ENCODE measurements at places on chromosomes 2 and 18.

- DNase-seq, result peak; percentile 2
These were observed 24.7 kb downstream of the PAPOLG start for GRCh38 chr2:60780721-60781120.

DNA sequence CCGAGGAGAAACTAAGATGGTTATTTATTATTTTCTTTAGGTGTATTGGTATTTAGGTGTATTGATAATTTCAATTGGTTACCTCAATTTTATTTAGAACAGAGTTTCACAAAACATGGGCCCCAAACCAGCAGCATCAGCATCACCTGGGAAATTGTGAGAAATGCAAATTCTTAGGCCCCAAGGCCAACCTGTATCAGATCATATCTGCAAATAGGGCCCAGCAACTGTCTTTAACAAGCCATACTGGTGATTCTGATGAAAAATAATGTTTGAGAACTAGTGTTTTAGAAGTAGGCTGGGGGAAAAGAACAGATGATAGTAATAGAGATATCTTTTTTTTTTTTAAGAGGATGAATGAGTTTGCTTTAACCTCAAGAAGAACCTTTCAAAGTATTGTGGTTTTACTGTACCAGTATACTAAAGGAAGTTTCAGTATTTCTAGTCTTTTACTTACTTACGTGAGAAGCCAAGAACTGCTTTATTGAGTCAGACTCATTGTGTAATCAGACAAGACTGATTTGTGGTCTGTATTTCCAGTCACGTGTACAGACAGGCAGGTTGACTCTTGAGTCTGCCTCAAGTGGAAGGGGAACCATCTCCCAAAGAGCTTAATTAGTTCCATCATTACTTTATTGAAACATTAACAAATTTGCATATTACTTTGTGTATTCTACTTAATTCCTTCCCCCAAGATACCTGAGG lies 60.4 kb upstream of the GAREM1 start:
- peak; percentile 78 for DNase-seq

DNA sequence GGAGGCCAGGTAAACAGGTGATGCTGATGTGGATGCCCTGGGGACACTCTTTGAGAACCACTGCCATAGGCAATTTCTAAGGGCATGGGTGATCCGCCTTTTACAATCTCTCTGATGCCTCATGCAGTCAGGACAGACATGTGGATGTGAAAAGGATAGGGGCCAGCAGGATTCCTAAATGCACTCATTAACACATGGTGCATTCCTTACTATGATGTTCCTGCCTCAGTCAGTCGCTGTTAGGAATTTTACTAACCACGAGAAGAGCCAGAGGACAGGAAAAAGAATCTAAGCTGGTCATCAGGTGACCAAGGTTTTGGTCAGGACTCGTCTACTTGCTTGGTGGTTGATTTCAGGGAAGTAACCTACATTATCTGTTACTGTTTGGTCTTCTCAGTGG lies 191.0 kb downstream of the ARL4C start:
- no peak for DNase-seq

DNA sequence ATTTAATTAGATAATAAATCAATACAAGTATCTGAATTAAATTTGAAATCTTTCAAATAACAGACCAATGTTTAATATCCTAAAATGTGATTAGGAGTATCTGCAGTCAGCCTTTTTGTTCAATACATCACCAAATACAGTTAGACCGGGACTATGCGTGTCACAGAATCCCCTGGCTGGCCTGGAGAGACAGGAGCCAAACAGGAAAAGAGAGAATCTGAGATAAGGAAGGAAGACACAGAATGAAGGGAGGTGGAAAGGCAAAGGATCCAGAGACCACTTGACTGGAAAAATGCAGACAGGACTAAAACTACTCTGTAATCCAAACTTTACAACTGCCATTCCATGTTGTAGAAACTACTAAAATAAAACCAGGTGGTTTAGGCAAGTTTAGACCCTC lies 66.3 kb downstream of the SIGLEC15 start:
- DNase-seq, result no peak

- peak; percentile 59 for DNase-seq
These were observed 90.1 kb downstream of the DPP4 start for GRCh38 chr2:161983866-161984265.

DNA sequence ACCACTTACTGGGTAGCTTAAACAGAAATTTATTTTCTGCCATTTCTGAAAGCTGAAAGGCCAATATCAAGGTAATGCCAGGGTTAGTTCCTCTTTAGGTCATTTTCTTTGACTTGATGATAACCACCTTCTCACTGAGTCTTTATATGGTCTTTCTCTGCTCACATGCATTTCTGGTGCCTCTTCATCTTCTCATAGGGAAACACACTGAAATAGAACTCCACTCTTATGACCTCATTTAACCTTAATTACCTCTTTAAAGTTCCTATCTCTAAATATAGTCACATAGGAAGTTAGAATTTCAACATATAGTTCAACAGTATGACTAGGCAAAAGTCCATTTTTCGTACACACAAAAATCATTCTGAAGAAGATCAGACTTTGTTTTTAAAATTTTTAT lies 616.8 kb upstream of the VRK2 start:
- DNase-seq, result no peak

GRCh38 chr2:127715778-127716449 lies 14.6 kb downstream of the SFT2D3 start:
- no peak for DNase-seq

DNA sequence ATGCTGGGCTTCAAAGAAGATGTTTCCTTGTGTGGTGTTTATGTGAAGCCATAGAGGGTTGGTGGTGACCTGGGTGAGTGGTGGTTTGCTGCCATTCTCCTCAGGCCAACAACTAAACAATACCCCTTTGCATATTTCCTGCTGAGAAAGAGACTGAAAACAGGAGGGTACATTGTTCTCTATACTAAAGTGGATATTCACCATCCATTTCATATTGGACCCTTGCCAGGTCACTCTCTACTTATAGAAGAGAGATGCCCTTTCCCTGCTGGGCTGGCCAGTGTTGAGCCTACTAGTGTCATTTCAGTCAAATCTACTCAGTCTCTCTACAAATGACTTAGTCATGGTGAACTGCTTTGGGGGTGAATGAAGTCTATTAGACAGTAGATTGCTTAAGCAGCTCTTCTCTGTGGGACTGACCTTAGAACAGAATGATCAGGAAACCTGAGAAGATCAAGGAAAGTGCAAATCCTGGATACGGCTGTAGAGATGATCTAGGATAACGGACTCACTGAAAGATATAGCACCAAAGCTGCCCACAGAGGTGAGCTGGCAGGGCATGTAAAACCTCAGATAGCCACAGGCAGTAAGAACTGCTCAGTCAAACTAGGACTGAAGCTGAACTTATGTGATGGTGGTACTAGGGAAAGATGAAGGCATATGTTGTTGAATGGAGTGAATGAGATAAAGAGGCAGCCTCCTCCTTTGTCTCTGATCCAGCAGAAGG lies 154.9 kb downstream of the MYO3B start:
- DNase-seq, result no peak

- no peak for DNase-seq
These were observed 165.4 kb downstream of the RBM43 start for GRCh38 chr2:151096235-151096634.

DNA sequence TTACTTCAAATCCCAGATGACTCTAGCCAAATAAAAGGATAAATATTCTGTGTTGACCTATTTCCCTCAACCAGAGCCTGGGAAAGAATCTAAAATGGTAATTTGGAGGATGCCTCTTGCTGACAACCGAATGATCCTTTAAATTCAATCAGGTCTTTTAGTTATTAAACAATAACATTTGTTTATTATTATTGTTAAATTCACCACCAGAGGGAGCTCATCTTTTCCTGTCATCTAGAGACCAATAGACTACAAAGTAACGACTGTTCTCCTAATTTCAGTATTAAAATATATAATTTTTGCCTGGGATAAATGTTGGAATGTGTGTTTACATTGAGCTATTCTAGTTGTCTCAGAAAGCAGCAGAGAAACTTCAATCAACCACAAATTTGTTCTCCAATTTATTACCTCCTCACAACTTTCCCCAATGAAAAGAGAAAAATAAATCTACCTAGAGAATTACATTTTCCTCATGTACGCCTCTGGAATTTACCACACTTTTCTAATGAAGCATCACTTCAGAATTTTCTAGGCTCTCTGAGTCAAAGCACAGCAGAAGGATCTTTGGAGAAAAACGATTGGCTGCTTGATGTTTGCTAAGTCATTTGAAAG lies 142.7 kb downstream of the SCG2 start:
- peak; percentile 65 for DNase-seq

GRCh38 chr2:108612514-108613183 lies 78.4 kb downstream of the LIMS1 start:
- DNase-seq, result no peak

DNA sequence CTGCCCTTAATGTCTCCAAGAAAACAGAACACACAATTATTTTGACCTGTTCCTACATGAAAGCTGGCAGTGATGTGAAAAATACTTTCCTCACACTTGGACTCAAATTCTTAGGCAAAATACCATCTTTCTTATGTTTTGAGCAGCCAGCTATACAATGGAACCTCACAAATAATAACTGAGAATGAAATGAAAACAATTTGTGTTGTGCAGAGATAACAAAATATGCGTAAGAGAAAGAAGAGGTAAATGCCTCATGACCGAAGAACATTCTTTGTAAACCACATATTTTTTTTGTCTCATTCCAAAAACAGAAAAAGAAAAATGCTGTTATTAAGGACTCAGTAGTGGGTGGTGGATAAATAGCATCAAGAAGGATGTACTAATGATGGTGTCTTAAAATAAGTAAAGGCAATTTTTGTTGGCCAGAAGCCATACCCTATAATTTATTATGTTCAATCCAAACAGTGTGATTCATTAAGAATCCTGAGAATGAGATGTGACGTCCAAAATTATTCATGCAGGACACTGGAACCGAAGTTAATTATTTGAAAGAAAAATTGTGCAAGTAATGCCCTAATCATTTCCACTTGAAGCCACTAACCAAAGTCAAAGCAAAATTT lies 193.0 kb upstream of the NETO1 start:
- DNase-seq, result peak; percentile 44

DNA sequence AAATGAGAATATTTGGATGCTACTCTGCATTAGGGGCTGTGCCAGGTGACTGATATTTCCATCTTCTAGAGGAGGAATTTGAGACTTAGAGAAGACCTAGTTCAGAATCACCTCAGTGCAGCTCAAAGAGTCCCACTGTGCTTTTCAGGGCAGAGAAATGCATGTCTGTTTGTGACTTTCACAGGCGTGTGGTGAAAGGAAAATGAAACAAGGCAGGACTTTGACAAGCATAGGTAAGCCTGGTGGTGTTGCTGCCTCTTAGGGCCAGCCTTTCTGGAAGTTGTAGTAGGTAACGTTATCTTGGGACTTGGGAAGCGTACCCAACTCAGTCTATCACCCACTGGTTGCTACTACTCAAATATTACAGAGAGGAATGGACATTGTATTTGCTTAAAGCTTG lies 2.6 kb downstream of the GPR39 start:
- no peak for DNase-seq

GRCh38 chr2:11703700-11704099 lies 33.7 kb upstream of the NTSR2 start:
- peak; percentile 55 for DNase-seq

DNA sequence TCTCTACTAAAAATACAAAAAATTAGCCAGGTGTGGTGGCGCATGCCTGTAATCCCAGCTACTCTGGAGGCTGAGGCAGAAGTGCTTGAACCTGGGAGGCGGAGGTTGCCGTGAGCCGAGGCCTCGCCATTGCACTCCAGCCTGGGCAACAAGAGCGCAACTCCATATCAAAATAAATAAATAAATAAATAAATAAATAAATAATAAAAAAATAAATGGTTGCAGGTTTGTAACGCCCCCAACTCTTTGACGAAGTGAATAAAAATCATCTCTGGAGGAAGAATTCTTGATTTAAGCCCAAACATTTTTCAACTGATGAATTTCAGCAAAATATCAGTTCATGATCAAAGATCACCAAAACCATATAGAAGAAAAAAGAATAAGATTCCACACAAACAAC lies 13.3 kb upstream of the CNRIP1 start:
- DNase-seq, result no peak

DNA sequence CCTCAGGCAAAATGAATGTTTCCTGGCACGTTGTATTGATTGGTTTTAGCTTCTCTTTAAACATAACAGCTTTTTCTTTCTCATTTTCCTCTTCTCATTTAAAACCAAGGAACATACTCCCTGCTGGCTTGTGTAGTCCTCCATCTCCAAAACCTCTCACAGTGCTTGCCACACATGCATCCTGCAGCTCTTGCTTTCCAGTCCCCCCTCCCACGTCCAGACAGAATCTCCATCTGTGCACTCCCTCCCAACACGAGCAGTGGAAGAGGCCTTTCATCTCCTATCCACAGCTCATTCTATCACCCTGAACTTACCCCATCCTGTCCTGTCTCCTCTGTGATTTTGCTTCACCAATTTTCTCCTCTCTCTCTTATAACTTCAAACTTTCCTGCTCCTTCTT lies 99.6 kb upstream of the THSD7B start:
- DNase-seq, result no peak

- no peak for DNase-seq
These were observed 242.8 kb downstream of the GBX2 start for GRCh38 chr2:235925250-235925919.

GRCh38 chr18:41814651-41815050 lies 140.4 kb upstream of the PIK3C3 start:
- DNase-seq, result no peak

DNA sequence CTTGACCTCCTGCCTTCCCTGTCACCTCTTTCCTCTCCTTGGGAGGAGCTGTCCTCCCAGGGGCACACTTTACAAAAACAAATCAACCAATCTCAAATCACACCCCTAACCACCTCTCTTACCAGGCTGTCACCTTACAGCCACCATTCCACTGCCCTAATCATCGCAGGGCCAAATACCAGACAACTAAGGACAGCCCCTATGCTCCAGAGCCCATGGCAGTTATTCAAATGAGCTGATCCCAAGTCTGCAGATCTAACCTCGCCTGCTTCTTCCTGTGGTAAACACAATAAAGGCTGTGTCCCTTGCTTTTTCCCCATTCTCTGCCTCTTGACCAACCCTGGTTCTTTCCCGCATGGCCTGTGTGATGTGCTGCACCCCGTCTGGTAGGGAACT lies 154.2 kb upstream of the CNTNAP5 start:
- no peak for DNase-seq

- DNase-seq, result no peak
These were observed 941 bp downstream of the SKOR2 start for GRCh38 chr18:47250391-47251046.

Data from fibroblast of mammary gland (primary cell).